ENCODE measurements at places on chromosomes 2 and 18. TPM values are rescaled to one million over a fixed set of nuclear protein-coding genes. Genes with fewer than 3 reads are reported as not detected.

DNA sequence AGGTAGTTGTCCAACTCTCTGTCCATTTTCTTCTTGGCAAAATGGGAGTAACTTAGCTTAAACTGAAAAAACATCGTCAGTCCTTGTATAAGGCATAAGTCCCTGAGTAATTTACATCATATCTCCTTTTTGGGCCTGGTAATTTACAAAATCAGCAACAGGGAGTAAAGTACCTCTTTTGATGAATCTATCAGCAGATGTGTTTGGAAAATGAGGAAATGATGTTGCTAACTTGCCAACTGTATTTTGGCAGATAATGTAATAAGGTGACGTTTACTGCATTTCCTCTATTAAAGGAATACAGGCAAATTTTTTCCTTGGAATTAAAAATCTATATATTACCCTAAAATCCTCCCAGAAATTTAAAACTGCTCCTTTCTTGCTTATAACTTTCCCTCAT is 29.2 kb downstream of the ANKRD44 start:
- DNase-seq = no peak

Gene DCDC2C
- polyA plus RNA-seq = not detected

- DNase-seq = no peak
These were observed 258.9 kb upstream of the TRIB2 start for GRCh38 chr2:12457831-12458230.

GRCh38 chr18:27583466-27583865 is 398.4 kb upstream of the CHST9 start:
- no peak for DNase-seq

- DNase-seq = no peak
These were observed 262.2 kb downstream of the TWIST2 start for GRCh38 chr2:239109928-239110545.
